Stomach (tissue), 19 donors: ENCODE measurements at places on chromosomes 3 and 15. TPM values are rescaled to one million over a fixed set of nuclear protein-coding genes. Genes with fewer than 3 reads are reported as not detected.

Gene SH2D7
- not detected for total RNA-seq

Gene COLQ
- total RNA-seq: 0.29 TPM

- DNase-seq: no peak
- H3K27me3 ChIP-seq: peaks cover 26% of the 10 kb centered on the region
- no peaks in the 10 kb centered on the region for H3K36me3 ChIP-seq
- H3K27ac ChIP-seq: no peak overlapping the region
These were observed 4.3 kb downstream of the ISL2 start for GRCh38 chr15:76340803-76341365.

- peaks cover 29% of the 10 kb centered on the region for H3K4me1 ChIP-seq
- no peak overlapping the region for H3K4me3 ChIP-seq
- no peaks in the 10 kb centered on the region for H3K36me3 ChIP-seq
These were observed 4.9 kb upstream of the MYZAP start for GRCh38 chr15:57586661-57587424.

GRCh38 chr3:108352176-108352575 is 55.8 kb downstream of the HHLA2 start:
- H3K4me3 ChIP-seq: no peak overlapping the region
- no peak overlapping the region for H3K27ac ChIP-seq
- H3K4me1 ChIP-seq: no peaks in the 10 kb centered on the region
- no peaks in the 10 kb centered on the region for H3K36me3 ChIP-seq
- no peak for DNase-seq

- peak overlapping the region; percentile 100 for H3K27ac ChIP-seq
- H3K4me1 ChIP-seq: peaks cover 45% of the 10 kb centered on the region
- DNase-seq: no peak
- H3K27me3 ChIP-seq: no peaks in the 10 kb centered on the region
- no peaks in the 10 kb centered on the region for H3K36me3 ChIP-seq
These were observed 1.8 kb upstream of the TGFBR2 start for GRCh38 chr3:30604558-30604957.

GRCh38 chr15:64851503-64851840 is 9.8 kb downstream of the PLEKHO2 start:
- H3K4me3 ChIP-seq: no peak overlapping the region
- peak; percentile 76 for DNase-seq
- peak overlapping the region; percentile 12 for H3K27ac ChIP-seq
- H3K4me1 ChIP-seq: peaks cover 77% of the 10 kb centered on the region
- peaks cover 52% of the 10 kb centered on the region for H3K36me3 ChIP-seq
- no peaks in the 10 kb centered on the region for H3K27me3 ChIP-seq

DNA sequence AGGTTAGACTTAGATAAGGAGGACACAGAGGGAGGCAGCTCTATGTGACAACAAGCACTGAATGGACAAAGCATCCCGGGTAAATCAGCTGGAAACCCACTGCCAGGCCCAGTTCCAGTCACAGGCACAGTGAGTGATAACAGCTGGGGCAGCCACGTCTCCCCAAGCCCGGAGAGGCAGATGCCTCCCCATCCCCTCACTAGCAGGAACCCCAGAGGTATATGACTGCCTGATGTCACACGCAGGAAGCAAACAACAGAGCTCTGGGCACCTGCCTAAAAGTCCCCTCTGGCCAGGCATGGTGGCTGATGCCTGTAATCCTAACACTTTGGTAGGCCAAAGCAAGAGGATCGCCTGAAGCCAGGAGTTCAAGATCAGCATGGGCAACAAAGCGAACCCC is 18.2 kb downstream of the C15orf62 start:
- H3K4me1 ChIP-seq: peaks cover 72% of the 10 kb centered on the region
- H3K36me3 ChIP-seq: peaks cover 7% of the 10 kb centered on the region

Gene CYP11A1
- not detected for total RNA-seq

DNA sequence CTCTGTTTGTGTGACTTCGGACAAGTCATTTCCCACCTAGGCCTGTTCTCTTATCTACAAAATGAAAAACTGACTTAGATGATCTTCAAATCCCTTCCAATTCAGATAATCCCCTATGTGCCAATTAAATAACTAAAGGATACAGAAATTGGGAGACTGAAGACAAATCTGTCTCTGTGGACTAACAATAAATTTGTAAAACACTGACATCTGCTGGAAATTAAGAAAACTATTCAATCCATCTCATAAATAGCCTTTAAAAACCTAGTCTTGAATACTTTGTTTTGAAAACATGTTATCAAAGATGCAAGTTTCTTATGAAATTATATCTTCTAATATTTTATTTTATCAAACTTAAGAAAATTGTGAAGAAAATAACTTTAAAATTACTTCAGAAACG is 38.3 kb downstream of the MTHFS start:
- H3K4me1 ChIP-seq: peaks cover 4% of the 10 kb centered on the region
- peaks cover 7% of the 10 kb centered on the region for H3K36me3 ChIP-seq
- no peaks in the 10 kb centered on the region for H3K27me3 ChIP-seq
- no peak overlapping the region for H3K4me3 ChIP-seq

DNA sequence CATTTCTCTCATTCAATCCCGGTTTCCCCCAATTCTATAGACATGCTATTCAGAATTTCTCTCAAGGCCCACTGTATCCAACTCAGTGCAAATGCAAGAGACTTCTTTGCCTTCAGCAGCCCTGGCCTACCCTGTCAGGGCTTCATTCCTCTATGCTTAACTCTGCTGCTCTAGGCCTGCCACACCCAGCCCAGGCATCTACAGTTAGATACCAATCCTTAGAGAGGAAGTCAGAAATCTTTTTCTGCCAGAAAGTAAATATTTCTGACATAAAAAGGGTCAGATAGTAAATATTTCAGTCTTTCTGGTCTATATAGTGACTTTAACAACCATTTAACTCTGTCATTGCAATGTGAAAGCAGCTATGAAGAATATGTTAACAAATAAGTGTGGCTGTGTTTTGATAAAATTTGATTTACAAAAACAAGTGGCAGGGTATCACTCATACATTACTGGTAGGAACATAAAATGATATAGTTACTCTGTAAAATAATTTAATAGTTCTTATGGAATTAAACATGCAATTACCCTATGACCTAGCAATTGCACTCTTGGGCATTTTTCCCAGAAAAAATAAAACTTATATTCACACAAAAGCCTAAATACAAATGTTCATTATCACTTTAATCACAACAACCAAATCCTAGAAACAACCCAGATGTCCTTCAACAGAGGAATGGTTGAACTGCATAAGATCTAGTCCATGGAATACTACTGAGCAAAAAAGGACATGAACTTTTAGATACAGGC is 942.0 kb downstream of the SQOR start:
- H3K36me3 ChIP-seq: no peaks in the 10 kb centered on the region
- H3K4me1 ChIP-seq: no peaks in the 10 kb centered on the region
- DNase-seq: peak; percentile 67
- no peak overlapping the region for H3K4me3 ChIP-seq
- no peak overlapping the region for H3K27ac ChIP-seq

DNA sequence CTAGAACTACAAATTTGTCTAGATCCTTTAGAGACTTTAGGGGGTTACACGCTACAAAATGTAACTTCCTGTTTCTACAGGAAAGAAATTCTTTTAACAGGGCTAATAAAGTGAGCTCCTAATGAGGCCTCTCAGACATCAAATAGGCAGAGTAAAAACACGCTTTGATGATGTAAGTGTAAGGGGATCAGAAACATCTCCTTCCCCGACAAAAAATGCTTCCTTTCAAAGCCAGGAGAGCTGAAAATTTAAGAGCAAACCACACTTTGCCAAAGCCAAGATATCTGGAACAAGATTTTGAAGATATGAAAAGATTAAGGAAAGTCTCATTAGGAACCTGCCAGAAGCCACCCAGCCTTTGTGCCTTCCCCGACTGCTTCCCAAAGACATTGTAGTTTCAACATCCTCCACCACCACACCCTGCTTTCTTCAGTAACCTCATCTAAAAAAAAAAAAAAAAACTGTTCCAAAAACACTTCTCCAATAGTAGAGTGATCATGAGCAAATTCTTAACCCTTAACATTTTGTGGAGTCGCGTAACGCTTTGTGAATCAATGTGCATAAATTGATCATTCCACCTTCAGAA is 505.0 kb upstream of the THBS1 start:
- no peak overlapping the region for H3K27ac ChIP-seq
- H3K4me1 ChIP-seq: no peaks in the 10 kb centered on the region
- no peaks in the 10 kb centered on the region for H3K27me3 ChIP-seq
- no peak overlapping the region for H3K4me3 ChIP-seq
- DNase-seq: no peak

Gene SPINT1
- total RNA-seq: 297 TPM

Gene ARGFX
- not detected for total RNA-seq

DNA sequence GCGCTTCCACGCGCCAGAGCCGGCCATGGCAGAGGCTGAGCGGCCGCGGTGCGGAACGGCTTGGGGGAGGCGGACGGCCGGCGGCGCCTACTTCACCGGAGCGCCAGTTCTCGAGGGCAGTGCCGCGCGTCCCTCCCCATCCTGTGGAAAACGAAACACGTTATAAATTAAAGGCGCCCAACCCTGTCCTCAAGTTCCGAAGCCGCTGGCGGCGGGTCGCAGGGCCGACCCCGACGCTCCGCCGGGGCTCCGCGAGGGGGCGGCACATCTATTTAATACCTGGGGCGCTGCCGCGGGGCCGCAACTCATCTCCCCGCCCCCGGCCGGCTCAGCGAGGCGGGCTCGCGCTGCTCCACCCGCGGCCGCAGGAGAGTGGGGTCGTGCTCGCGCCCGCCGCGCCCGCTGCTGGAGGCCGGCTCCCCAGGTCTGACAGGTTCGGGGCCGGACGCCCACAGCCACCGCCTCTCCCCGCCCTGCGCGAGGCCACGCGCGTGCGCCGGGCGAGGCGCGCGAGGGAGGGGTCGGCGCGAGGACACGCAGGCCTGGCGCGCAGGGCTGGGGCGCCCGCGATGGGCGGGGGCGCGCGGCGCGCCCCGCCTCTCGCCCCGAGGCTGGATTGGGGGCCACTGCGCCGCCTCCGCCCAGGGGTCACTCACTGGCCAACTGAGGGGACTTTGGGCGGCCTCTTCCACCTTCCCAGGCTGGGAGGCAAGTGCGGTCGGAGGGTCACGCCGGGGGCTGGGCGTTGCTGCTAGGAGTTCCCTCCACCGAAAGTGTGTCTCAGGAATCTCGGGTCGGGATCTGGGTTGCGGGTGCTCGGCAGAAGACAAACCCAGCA is at the start of gene SLC30A4:
SLC30A4 (minus strand) TSS at position 428 of the 838 bp plus-strand sequence; CDS start at position 27, 401 bp downstream.
- H3K27ac ChIP-seq: peak within 1 kb of the TSS; percentile 86
- peaks cover 12% of the 10 kb centered on the region for H3K36me3 ChIP-seq
- peak within 1 kb of the TSS; percentile 83 for H3K4me3 ChIP-seq
- no peaks in the 10 kb centered on the region for H3K27me3 ChIP-seq
- peaks cover 23% of the 10 kb centered on the region for H3K4me1 ChIP-seq
- DNase-seq: peak; percentile 67

DNA sequence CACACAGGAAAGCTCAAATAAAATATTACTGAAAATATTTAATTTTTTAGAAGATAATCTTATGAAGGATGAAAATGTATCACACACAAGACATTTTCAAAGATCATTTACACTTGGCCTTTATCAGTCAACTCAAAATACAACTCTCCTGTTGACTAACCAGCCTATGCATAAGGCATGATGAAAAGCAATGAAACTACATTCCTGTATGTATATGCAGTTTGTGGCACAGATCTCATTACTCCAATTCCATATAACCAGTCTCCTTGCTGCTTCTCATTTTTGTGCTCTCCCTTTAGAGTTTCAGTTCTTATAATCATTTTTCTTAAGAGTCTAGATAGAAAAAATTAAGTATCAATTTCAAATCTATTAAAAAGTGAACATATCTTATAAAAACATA is 25.8 kb downstream of the AQR start:
- no peaks in the 10 kb centered on the region for H3K27me3 ChIP-seq
- peaks cover 89% of the 10 kb centered on the region for H3K36me3 ChIP-seq
- no peak overlapping the region for H3K27ac ChIP-seq
- peaks cover 12% of the 10 kb centered on the region for H3K4me1 ChIP-seq

Gene PEX5L
- total RNA-seq: not detected

GRCh38 chr15:100269831-100270230 is 71.9 kb downstream of the ADAMTS17 start:
- no peak overlapping the region for H3K27ac ChIP-seq
- H3K4me3 ChIP-seq: no peak overlapping the region
- H3K36me3 ChIP-seq: no peaks in the 10 kb centered on the region
- DNase-seq: no peak
- H3K4me1 ChIP-seq: no peaks in the 10 kb centered on the region

Gene CX3CR1
- not detected for total RNA-seq

DNA sequence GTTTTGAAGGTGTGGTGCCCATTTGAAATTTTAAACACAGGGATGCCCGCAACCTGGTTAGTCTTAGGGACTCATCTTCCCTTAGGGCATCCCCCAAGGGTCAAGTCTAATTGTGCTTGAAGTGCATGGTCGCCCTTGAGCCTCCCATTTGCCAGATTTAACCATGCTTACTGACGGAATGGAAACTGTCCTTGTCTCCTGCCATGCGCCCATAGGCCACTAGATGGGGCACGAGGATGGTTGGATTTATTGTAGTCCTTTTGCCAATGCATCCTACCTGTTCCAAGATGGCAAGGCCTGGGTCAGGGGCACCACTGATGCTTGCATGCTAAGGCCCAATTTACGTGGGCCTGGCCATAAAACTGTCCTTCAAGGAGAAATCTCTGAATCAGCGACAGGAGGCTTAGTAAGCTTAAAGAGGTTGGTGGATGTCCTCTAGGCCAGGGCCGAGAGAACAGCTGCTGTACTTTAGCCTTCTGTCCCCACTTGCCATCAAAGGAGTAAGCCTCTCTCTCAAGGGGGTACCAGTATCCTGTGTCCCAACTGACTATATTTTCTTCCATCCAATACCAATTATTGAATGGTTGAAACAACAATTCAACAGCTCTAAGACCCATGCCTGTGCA is 355.4 kb downstream of the OTOL1 start:
- no peaks in the 10 kb centered on the region for H3K27me3 ChIP-seq
- DNase-seq: peak; percentile 61
- no peak overlapping the region for H3K4me3 ChIP-seq
- no peaks in the 10 kb centered on the region for H3K4me1 ChIP-seq
- H3K36me3 ChIP-seq: no peaks in the 10 kb centered on the region

Gene EPHB1
- not detected for total RNA-seq

- no peak for DNase-seq
- H3K36me3 ChIP-seq: no peaks in the 10 kb centered on the region
- peaks cover 62% of the 10 kb centered on the region for H3K4me1 ChIP-seq
- H3K27me3 ChIP-seq: no peaks in the 10 kb centered on the region
These were observed 68.9 kb downstream of the SMAD3 start for GRCh38 chr15:67134067-67134838.

DNA sequence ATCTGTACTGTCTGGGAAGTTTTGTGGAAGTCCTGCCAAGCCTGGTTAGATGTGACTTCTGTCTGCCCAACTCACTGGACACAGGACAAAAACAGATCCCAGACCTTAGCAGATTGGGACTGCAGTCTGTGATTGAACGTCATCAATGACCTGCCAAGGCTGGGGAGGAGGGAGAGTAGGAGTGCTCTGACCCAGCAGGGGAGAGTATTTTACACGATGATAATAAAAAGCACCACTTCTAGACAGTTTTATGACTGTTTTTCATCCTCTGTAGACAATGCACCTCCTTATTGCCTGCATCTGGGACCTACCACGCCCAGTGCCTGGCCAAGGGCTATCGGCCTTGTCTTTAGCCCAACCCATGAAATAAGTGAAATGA is 102.3 kb upstream of the NR2E3 start:
- no peaks in the 10 kb centered on the region for H3K27me3 ChIP-seq
- DNase-seq: peak; percentile 26
- peak overlapping the region; percentile 78 for H3K27ac ChIP-seq
- H3K36me3 ChIP-seq: no peaks in the 10 kb centered on the region
- H3K4me1 ChIP-seq: peaks cover 64% of the 10 kb centered on the region

- no peak overlapping the region for H3K27ac ChIP-seq
- H3K36me3 ChIP-seq: no peaks in the 10 kb centered on the region
- no peaks in the 10 kb centered on the region for H3K27me3 ChIP-seq
These were observed 49.0 kb downstream of the B3GNT5 start for GRCh38 chr3:183301937-183302580.
